ENCODE measurements at places on chromosomes 16 and 17.

- no peak for DNase-seq
These were observed at the start of gene SMTNL2 for GRCh38 chr17:4584101-4584916. SMTNL2 (plus strand) TSS chr17:4584529; CDS start chr17:4584606, 77 bp downstream.

- DNase-seq, result no peak
These were observed 371.5 kb downstream of the SEC14L1 start for GRCh38 chr17:77512062-77512946.

DNA sequence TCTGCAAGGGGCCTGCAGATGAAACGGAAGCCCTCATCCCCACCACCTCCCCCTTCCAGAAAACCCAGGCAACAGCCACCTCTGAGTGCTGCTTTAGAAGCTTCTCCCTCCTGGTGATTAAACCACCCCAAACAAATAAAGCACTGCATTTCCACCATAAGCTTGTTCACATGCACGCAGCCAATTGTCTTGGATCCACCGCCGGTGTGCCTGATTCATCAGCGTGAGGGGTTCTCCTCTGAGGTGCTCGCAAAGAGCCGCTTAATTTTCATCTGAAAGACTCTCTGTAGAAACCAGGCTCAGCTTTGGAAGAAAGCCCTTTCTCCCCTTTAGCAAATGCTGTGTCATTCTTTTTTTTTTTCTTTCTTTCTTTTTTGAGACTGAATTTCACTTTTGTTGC, 155.2 kb upstream of the EEF2KMT start:
- DNase-seq, result no peak

GRCh38 chr17:82076785-82077591, 11.4 kb upstream of the DUS1L start:
- no peak for DNase-seq

- DNase-seq, result no peak
These were observed 178.3 kb downstream of the MRTFB start for GRCh38 chr16:14249291-14250032.

GRCh38 chr16:81189100-81189664, 49.3 kb upstream of the BCO1 start:
- DNase-seq, result no peak

DNA sequence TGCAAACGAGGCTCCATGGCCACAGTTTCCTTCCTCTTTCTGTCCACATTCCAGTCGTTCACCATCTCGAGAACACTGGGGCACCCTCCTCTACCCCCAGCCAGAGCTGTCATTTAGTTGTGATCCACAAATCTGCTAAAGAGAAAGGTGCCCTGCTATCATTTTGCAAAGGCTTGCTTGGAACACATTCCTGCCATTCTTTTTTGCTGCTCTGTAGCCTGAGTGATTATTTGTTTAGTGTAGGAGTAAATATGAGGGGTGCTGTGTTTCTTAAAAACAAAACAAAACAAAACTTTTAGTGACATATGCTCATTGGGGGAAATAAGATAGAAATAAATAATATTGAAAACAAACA, 166.7 kb downstream of the PRKCA start:
- no peak for DNase-seq

- DNase-seq, result no peak
These were observed 22.5 kb downstream of the GPR139 start for GRCh38 chr16:20051147-20051546.

DNA sequence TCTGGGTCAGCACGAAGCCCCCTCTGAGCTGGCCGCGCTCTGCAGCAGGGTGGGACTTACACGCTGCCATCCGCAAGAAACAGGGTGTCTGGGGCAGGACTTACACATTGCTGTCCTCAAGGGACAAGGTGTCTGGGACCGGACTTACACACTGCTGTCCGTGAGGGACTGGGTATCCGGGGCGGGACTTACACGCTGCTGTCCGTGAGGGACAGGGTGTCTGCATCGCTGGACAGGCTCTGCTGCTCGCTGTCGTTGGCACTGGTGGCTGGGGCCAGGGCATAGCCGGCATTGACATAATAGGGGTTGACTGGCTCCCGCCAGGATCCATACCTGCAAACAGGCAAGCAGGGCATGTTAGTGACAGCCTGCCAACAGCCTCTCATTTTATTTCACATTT, 31.4 kb downstream of the PDIA2 start:
- DNase-seq, result no peak

DNA sequence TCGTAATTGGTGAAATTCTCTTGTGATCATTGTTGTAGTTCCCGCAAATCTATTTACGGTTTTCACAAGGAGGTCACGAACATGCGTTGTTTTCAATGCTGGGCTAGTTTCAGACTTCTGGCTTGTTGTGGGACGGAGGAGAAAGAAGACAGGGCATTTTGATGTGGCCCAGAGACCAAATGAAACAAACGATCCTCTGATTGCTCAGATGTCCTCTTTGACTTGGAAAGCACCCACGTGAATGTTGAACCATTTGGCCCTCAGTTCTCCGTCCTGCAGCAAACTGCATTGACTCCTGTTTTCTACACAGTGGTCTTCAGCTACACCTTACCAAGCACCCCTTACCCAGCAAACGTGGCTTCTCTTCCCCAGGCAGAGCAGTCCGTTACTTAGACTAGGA, 391.0 kb downstream of the WWOX start:
- no peak for DNase-seq

GRCh38 chr17:77572851-77573250, 385.7 kb upstream of the TNRC6C start:
- DNase-seq, result peak; percentile 62

GRCh38 chr16:52501746-52502145, 45.2 kb downstream of the TOX3 start:
- DNase-seq, result no peak

DNA sequence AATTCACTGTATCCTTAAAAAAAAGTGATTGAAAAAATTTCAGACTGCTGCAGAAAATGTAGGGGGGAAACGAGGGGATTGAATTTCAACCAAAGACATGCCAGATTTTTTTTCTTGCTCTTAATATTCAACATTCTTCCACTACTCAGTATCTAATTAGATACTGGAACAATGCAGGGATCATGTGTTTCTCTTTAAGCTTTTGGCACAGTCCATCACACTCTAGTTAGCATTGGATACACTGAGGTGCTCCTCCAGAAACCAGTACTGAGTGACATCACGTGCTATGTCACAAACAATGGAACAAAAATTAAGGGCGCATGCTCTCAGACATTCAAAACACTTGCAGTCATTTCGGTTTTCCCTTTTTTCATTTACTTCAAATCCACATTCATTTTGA, 298.6 kb upstream of the PSMD7 start:
- DNase-seq, result no peak

GRCh38 chr17:7393613-7394451, 493 bp downstream of the PLSCR3 start:
- no peak for DNase-seq

- DNase-seq, result no peak
These were observed 15.3 kb upstream of the NPTX1 start for GRCh38 chr17:80491478-80492342.

GRCh38 chr17:250487-251300, 69.2 kb upstream of the DOC2B start:
- peak; percentile 44 for DNase-seq

DNA sequence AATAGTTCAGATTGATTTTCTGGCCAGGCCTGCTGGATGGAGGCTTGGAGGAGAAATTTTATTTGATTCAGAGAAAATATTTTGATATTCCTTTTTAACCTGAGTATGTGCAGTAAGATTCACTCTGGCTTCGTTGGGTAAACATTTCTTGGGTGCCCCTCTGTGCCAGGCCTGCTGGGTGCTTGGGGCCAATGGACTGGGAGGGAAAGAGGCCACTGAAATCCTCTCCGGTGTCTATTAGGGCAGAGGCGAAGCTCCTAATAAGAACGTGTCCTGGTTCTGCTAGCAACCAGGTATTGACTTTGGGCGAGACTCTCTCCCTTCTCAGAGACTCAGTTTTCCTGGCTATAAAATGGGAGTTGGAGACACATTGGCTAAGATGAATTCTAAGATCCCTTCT, 122.5 kb downstream of the CYLD start:
- no peak for DNase-seq

DNA sequence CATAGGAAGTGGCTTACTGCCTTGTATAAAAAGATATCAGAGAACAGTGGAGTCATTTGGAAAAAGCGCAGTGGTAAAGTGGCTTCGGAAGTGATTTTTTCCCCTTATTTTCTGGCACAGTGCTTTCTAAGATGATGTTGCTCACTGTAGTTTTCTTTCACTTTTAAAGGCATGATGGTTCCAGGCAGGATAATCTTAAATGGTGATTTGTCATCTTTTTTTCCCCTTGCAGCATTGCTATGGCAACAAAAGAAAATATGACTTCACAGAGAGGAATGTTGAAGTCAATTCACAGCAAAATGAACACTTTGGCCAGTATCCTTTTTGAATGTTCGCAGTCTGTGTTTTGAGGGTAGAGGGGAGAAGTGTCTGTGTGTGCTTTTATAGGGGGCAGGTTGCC, 42.5 kb downstream of the GOSR1 start:
- DNase-seq, result no peak

GRCh38 chr17:15238676-15239422, 26.3 kb downstream of the PMP22 start:
- no peak for DNase-seq

- DNase-seq, result no peak
These were observed 12.7 kb upstream of the CRHR1 start for GRCh38 chr17:45771271-45771959.

- DNase-seq, result no peak
These were observed 8.7 kb downstream of the ENPP7 start for GRCh38 chr17:79739148-79740062.

DNA sequence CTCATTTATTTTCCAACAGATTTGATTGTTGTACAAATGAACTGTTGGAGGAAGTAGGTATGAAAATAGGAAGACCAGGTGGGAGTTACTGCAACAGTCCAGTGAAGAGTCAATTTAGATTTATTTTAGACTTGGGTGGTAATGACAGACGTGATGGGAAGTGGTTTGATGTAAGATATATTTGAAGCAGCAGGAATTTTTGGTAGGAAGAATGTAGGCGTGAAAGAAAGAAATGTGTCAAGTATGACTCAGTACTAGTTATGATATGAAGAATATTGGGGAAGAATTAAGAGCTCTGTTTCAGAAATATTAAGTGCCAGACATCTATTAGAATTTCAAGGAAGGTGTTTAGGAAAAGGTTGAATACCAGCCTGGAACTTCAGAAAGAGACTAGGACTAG, 247.9 kb upstream of the AXIN2 start:
- no peak for DNase-seq

DNA sequence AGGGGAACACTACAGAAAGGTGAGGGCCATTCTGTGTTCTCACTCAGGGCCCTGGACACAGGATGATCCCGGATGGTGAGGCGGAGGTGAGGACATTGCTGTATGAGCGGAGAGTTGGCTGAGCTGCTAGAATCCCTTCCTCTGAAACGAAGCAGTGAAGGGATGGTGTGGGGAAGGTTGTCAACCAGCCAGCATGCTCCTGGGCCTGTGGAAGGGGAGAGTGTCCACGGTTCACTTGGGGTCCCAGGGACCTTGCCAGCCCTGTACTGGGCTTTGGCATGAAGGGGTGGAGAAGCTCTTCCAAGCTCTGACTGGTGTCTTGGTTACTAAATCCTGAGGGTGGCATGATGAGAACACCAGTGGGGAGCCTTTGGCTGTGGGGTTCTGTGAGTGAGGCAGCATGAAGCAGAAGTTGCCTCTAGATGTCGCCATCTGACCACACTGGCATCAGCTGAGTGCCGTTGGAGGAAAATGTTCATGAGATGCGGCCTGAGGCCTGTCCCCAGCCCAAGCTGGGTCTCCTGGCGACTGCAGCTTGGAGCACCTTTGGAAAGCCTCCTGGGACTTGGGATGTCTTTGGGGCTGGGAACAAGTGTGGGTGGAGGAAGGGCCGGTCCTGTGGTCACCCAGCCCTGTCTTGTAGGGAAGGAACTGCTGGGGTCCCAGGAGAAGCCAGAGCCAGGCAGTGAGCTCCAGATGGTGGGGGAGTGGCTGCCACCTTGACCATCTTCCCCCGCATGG, 14.8 kb downstream of the PDP2 start:
- DNase-seq, result no peak

DNA sequence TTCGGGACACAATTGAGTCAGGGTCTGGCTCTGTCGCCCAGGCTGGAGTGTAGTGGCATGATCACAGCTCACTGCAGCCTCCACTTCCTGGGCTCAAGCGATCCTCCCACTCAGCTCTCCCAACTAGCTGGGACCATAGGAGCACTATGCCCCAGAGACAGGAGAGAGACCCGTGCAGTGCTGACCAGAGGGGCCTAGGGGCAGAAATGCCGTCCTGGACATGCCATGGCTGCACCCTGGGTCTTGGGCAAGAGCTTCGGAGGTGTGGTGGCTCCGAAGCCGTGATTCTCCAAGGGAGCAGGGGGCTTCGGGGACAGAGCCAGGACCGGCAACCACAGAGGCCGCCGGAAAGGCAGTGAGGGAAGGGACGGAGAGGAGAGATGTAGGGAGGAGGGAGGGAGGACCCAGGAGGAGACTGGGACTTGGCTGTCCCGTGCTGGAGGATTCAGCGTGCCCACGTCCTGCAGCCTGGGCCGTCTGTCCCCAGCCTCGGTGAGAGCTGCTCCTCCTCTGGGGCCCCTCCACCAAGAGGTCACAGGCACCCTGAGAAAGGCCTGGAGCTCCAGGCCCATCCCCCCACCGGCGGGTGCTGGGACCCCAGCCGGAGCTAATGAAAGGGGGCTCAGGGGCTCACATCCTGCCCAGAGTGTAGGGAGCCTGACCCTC, 21.9 kb downstream of the TPSD1 start:
- DNase-seq, result peak; percentile 75

DNA sequence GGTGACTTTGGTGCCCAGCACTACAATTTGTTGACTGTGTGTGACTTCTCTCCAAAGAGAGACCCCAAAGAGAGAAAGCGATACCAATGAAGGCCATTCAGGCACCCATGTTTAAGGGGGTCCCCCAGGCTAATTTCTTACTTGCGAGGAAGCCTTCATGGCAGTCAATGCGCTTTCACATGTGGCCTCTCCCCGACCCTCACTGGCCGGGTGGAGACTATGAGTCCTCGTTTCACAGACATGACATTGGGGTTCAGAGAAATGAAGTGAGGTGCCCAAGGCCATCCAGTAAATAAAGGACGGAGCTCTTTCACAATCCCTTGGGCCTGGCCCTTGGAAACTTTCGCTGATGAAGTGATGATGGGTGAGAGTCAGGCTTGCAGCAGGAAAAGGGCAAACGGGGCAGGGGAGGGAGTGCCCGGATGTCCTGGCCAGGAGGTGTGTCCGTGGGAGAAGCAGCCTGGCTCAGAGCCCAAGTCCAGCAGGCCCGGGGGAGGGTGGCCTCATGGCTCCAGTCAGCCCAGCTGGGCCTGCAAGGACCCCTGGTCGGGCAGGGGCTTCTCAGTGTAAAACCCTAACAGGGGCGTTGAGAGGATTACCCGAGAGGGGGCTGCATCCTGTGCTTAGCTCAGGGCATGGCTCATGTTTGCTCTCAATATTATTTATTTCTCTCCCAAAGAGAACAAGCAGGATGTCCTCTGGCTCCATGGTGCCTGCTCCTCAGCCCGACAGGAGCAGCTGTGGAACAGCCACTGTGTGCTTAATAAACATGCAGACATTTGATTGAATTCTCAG, 14.7 kb downstream of the TBX2 start:
- peak; percentile 75 for DNase-seq

GRCh38 chr17:42130310-42130936, 7.8 kb downstream of the HSPB9 start:
- DNase-seq, result no peak
